Dermis microvascular lymphatic vessel endothelial cell (primary cell): ENCODE measurements at places on chromosomes 3 and 15.

DNA sequence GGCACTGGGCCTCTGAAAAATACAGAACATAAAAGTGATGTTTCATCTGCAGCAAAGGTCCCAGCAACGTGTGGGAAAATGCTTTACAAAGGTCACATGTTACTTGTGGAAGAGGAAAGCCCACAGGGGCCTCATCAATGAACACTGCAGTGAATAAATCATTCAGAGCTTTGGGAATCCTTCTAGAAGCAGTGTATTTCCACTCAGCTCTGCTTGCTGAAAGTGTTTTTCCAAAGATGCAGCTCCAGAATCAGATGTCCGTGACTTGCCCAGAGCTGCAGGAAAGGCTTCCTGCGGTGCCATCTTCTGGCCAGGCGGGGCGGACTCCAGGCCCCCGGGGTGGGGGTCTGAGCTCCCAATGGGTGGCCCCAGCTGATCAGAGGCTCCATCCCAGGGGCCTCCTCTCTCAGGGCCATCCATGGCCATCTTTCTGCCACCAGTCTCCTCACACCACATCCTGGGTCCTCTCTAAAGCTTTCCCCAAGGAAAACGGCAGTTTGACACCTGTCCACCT, 81.5 kb downstream of the C3orf70 start:
- DNase-seq, result no peak

DNA sequence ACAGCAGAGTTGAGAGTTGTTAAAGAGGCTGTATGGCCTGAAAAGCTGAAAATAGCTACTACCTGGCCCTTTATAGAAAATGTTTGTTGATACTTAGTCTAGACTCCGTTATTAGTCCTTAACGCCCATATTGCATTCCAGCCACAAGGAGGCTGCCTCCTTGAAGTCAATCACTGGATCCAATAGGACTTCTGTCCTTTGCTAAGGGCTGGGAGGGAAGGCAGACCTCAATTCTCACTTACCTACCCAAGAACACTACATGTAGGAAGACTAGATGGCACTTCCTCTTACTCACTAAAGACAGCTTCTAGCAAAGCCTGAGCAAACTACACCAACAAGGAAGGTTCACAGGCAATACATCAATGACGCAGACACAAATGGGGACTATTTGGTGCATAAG, 139.5 kb upstream of the HACD2 start:
- DNase-seq, result no peak

GRCh38 chr3:189890496-189890895, 230.2 kb downstream of the P3H2 start:
- DNase-seq, result no peak

DNA sequence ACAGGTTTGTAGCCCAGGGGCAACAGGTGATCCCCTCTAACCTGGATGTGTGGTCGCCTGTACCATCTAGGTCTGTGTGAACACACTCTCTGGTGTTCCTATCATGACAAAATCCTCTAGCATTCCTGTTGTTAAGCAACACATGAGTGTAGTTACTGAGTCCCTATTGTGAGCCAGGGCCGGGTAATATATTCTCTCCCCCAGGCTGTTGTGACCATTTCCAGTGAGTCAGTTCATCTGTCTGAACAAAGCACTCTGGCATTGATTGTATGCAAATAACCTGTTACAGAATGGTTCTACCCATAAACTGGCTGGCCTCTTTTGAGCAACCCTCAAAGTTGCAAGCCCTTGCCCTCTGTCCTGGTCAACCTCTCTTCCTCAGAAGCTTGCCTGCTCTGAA, 2.6 kb upstream of the FLNB start:
- DNase-seq, result peak; percentile 77

DNA sequence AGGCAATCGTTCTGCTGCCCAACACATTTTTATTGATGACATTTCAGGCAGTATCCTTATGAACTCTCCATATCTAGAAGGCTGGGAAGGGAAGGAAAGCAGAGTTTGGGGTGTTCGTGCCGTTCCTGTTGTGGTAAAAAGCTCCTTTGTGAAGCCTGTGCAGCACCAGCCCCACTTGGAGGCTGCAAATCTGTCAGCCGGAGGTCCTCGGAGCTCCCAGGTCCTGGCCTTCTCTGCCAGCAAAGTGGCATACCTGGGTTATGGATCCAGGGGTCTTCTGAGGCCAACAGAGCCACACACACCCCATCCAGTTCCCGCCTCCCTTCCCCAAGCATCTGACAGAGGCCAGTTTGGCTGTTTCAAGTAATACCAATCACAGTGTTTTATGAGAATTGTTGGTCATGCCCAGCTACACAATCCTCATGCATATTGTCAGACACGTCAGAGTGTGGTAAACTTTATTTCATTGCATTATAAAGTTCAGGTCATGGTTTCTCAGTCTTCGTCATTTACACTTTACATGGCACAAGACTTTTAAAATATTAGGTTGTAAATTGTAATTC, 15.9 kb upstream of the USP3 start:
- DNase-seq, result no peak

DNA sequence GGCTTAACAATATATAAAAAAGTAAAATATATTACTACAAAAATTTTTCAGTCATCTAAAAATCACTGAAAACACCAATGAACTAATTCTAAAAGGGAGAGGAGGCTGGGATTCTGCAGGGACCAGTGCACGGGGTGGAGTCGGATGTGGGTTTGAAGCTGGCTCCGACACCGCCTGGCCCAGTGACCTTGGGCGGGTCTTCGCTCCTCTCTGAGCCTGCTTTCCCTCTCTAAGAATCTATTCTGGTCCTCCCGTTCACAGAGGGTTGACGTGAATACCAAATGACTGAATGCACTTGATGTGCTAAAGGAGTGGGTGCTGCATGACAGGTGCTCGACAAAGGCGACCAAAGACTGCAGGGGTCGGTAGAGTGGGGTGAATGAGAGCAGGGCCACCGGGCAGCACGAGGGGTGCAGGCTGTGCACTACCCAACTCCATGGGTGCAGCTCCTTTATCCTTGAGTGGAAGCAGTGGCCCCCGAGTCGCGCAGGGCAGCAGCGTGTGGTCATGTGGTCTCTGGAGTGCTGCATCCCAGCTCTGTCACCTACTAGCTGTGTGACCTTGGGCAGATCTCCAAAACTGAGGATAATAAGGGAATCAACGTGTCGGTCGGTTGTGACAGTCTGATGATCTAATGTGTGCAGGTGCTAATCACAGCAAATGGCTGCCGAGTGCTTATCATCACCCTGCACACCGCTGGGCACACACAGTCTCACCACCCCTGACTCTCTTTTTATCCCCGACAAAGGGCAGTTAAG, 8.6 kb upstream of the IQSEC1 start:
- no peak for DNase-seq

DNA sequence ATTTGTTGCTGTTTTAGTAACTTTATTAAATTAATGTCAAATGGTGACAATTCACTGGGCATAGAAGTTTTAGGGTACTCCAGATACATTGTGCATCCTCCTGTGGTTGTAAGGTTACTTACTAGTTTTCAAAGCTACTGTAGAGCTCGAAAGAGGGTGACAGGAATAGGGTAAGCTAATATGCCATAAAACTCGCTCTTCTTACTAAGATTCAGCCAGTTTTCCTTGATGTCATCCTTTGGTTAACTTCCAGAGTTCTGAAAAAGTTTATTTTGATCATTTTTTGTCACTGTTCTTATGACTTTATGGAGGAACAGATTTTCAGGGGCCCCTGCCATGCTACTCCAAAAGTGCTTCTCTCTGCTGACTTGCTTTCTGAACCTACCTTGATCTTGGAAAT, 334.8 kb downstream of the PLCL2 start:
- DNase-seq, result no peak

DNA sequence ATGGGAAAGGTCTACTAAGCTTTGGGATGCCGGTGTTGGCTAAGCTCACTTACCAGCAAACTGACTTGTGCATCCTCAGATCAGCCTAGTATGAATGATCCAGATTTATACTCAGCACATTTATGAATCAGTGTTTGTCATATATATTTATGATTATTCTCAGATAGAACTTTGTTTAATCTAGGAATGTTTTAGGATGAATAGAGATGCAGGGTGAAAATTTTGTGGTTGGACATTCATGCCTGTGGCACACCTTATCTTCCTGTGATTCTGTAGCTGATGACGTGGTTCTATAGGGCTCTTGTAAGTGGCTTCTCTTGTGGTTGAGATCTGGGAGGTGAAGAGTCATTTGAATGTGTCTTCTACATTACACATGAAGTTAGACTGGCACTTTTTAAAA, 11.4 kb downstream of the CDIN1 start:
- DNase-seq, result no peak

DNA sequence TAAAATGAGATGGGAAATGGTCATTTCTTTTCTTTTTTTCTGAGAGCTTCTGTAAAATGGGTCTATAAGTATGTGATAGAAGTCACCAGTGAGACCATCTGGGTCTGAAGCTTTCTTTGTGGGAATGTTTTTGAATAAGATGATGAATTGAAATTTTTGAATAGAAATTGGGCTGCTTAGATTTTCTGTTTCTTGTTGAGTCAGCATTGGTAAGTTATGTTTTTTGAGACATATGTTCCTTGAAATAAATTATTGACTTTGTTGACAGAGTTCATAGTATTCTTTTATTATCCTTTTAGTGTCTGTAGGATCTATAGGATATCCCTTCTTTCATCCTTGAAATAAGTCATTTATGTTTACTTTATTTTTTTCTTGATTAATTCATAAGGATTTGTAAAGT, 208.1 kb downstream of the OPA1 start:
- no peak for DNase-seq

GRCh38 chr15:90982135-90982534, 12.2 kb downstream of the PRC1 start:
- no peak for DNase-seq
